Stimulated activated CD8-positive, alpha-beta memory T cell treated with anti-CD3 and anti-CD28 coated beads, Interleukin-12 subunit alpha, Interleukin-12 subunit beta, amount 100 ng/mL, for 1 hour (primary cell): ENCODE measurements at places on chromosomes 13 and 19.

DNA sequence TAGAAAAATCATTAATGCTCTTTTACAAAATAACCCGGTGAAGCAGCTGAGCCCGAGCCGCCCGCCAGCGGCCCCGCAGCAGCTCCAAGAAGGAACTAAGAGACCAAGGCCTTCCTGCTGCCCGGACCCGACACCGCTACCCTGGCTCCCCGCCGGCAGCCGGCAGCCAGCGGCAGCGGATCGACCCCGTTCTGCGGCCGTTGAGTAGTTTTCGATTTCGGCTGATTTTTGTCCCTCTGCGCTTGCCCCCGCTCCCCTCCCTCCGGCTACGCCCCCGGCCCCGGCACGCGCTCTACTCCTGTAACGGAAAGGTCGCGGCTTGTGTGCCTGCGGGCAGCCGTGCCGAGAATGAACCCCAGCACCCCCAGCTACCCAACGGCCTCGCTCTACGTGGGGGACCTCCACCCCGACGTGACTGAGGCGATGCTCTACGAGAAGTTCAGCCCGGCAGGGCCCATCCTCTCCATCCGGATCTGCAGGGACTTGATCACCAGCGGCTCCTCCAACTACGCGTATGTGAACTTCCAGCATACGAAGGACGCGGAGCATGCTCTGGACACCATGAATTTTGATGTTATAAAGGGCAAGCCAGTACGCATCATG lies at the start of gene PABPC3:
Gene PABPC3 (plus strand): TSS at position 286 of the 603 bp plus-strand sequence. CDS start 63 bp downstream, at position 349.
- DNase-seq = no peak

DNA sequence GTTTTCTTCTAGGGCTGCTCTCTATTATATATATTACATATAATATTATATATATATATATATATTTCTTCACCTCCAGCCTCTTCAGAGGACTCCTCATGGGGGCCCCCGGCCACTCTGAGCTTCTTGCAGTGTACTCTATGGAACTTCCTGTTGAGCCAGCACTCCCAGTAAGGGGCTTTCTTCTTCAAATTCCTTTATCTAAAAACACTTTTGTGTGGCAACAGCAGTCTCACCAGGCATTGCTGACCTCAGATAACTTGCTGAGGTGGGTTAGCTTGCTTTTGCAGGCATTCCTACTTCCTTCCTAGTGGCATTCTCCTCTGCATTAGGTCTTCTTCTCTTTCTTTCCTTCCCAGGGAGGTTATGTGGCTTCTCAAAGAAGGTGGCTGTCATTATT lies 381.5 kb downstream of the MYO16 start:
- no peak for DNase-seq

GRCh38 chr13:112170823-112171569 lies 104.0 kb downstream of the SOX1 start:
- no peak for DNase-seq

- no peak for DNase-seq
Observed at GRCh38 chr19:41330481-41330880, 20.5 kb downstream of the CCDC97 start.

DNA sequence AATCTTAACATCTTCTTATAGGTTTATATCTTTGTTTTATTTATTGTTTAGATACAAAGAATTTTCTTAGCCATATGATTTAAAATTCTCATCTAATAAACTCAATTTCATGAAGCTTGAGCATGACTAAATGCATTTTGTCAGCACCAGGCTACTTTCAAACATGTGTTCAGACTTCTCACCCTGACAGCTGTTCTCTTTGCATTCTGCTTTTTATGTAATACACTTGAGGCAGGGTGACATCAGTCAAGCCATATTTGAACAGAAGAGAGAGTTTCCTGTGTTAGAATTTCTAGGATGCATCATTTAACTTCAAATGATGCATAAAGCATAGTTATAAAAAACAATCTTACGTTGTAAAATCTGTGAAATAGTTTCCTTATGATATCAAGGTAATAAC lies 1295.1 kb upstream of the PCDH20 start:
- no peak for DNase-seq

DNA sequence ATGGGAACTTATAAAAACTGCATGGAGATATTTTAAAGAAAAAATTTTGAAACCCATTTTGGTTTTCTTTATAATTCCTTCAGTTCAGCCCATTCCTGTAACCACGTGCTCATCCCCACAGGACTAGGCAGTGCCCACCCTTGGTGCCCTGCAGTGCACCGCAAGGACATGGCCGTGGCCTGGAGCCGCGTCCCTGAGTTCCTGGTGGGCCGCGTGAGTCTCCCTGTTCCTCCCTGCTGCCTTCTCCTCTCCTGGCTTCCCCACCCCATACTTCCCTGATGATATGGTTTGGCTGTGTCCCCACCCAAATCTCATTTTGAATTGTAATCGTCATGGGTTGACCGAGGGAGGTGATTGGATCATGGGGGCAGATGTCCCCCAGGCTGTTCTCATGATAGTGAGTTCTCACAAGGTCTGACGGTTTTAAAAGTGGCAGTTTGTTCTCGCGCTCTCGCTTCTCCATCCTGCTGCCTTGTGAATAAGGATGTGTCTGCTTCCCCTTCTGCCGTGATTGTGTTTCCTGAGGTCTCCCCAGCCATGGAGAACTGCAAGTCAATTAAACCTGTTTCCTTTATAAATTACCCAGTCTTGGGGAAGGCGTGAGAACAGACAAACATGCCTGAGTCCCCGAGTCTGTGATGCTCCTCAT lies 31.6 kb upstream of the TFDP1 start:
- no peak for DNase-seq

DNA sequence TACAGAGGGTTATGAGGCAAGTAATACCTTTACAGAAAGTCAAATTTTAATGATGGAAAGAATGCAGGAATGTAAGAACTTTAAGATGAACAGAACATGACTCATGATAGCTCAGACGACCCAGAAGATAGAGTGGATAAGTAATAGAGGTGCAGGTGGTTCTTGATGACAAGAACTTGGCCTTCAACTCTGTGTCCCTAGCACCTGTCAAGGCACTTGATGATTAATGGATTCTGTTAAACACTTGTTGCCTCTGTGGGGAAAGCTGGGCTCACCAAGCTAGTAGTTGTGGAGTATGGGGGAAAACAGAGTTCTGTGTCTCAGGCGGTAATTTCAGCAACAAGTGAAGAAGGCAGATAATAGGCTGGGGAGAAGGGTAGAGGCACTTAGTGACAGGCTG lies 306.2 kb downstream of the ATP8A2 start:
- DNase-seq = no peak

GRCh38 chr19:15913830-15914229 lies 16.0 kb upstream of the CYP4F2 start:
- no peak for DNase-seq

DNA sequence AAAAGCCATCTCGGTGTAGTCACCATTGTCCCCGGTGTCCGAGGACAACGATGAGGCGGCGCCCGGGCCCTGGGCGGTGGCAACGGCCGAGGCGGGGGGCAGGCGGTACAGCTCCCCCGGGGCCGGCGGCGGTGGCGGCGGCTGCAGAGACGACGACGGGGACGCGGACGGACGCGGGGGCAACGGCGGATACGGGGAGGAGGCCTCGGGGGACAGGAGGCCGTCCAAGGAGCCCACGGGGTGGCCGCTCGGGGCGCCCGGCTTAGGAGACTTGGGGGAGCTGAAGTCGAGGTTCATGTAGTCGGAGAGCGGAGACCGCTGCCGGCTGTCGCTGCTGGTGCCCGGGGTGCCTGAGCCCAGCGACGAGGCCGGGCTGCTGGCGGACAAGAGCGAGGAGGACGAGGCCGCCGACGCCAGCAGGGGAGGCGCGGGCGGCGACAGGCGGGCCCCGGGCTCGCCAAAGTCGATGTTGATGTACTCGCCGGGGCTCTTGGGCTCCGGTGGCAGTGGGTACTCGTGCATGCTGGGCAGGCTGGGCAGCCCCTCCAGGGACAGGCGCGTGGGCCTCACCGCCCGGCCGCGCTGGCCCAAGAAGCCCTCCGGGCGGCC lies 3.5 kb downstream of the IRS2 start:
- no peak for DNase-seq

DNA sequence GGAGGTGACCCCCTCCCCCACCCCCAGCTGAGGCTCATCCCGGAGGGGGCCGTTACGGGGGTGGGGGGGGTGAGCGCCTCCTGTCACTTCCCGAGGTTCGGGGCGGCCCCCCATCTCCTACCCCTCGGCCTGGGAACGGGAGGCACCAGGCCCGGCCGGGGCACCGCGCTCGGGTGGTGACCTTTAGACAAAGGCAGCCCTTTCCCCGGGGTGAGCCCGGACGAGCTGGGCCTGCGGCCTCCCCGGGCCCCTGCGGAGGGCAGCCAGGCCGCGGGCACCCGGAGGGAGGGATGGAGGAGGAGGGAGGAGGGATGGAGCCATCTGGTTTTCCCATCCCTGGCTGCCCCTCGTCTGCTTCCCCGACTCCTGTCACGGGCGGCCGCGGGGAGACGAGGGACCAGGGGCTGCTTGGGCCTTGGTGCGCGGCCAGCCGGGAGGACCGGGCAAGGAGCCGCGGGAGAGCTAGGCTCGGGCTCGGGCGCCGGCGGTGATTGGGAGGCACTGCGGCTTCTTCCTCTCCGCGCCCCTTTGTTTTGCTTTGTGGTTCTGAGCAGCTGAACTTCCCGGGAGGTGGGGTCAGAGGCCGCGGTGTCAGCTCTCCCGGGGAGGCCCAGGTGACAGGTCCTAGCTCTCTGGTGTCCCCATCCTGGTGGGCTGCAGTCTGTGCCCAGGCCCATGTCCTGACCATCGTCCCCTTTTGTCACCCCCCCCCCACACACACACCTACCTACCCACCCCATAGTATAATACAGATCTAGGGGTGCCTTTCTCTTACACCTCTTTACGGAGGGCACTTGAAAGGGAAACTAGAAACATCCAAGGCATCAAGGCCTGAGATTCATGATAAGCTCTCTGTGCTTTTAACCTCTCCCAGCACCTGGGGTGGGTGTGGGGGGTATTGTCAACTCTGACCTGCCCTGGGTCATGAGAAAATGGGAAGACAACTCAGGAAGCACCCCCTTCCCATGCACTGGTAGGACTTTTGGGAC lies 1.3 kb downstream of the BICRA start:
- DNase-seq = peak; percentile 20

DNA sequence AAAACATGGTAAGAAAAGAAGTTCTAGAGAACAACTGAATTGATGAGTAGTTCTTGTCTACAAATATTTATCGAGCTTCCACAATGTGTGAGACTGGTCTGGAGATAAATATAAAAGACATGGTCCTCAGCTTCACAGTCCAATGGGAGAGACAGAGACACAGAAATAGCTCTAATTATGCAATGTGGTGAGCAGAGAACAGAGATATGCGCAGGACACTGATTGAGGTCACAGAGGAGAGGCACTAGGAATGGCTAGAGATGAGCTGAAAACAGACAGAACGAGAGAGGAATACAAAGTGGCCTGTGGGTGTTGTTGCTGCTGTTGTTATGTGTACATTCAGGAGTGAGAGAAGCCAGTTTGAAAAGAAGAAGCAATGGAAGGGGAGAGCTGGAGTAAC lies 53.2 kb downstream of the GPALPP1 start:
- DNase-seq = no peak

GRCh38 chr19:48817585-48818124 lies 6.8 kb upstream of the BCAT2 start:
- no peak for DNase-seq

GRCh38 chr19:39825531-39826076 lies 8.4 kb downstream of the DYRK1B start:
- DNase-seq = no peak

DNA sequence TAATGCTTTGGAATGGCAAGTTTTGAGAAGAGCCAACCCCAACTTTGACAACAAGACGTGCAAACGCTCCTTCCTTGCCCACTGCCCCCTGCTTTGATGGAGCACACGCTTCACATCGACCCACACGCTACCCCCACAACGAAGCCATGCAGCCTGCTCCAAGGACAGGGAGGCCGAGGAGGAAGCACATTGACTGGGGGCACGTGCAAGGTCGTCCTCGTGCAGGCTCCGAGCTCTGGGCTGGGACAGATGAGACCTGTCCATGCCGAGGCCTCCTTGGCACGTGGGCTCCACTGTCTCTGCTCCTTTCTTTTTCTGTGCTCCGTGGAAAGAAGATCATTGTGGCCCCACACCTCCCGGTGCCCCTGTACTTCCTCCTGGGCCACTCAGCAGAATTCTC lies 309.0 kb downstream of the TEX29 start:
- DNase-seq = no peak

GRCh38 chr13:106443607-106444322 lies 91.7 kb downstream of the EFNB2 start:
- DNase-seq = no peak

GRCh38 chr19:50695251-50696093 lies 24.1 kb downstream of the SHANK1 start:
- DNase-seq = no peak

DNA sequence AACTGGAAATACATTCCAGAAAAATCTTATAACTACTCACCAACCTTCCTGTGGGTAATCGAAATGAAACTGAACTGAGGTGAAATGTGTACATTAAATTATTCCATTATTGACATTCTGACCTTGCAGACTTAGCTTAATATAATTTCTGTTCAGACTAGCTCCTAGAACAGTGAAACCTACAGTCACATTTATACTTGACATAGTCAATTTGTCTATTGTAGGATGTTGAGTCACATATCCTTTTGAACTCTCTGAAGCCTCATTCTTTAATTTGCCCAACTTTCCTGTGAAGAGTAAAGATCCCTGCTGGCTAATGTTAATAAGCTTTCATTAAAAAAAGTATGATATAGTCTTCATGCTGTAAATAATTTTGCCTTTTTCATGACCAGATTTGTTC lies 92.0 kb upstream of the SCEL start:
- no peak for DNase-seq

DNA sequence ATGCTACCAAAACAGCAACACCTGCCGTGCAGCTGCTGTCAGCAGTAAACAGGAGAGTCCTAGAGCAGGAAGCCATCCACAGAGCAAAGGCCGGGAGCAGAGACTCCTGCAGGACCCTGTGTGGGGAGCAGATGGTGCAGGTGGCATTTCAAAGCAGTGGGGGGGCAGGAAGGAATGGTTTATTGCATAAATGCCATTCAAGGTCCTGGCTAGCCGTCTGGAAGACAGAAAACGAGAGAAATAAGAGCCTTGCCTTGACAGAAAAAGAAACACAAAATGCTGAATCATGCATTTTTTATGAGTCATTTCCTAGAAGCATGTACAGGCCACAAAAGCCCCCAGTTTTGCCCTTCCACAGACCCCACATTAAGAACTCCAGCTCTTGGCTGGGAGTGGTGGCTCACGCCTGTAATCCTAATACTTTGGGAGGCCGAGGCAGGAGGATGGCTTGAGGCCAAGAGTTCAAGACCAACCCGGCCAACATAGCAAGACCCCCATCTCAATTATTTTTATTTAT lies 5.4 kb downstream of the RSPH6A start:
- no peak for DNase-seq

GRCh38 chr13:45733361-45733760 lies 31.2 kb downstream of the CBY2 start:
- no peak for DNase-seq

DNA sequence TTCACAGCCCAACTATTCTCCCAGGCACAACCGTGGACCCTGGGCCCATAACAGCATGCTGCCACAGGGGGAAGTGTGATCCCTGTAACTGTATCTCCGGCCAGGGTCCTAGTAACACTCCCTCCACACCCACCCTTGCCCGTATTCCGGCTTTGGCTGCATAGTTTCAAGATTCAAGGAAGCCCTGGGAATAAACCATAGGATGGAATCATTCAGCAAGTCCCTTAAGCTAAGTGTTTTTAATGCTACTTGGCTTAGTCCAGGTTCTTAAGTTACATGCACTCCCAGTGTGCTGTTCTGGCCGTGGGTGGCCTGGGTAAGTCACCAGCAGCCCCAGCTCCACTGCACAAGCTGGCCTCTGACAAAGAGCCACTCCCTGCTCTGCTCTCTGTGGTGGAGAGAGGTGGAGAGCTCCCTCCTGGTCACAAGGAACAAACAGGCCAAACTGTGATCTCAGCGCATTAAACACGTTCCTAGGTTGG lies 532.4 kb upstream of the SGCG start:
- no peak for DNase-seq

- no peak for DNase-seq
Observed at GRCh38 chr19:34225659-34226015, 28.7 kb upstream of the GARRE1 start.
